NCI-H1694 (cell line): ENCODE measurements at places on chromosomes 1 and 21.

DNA sequence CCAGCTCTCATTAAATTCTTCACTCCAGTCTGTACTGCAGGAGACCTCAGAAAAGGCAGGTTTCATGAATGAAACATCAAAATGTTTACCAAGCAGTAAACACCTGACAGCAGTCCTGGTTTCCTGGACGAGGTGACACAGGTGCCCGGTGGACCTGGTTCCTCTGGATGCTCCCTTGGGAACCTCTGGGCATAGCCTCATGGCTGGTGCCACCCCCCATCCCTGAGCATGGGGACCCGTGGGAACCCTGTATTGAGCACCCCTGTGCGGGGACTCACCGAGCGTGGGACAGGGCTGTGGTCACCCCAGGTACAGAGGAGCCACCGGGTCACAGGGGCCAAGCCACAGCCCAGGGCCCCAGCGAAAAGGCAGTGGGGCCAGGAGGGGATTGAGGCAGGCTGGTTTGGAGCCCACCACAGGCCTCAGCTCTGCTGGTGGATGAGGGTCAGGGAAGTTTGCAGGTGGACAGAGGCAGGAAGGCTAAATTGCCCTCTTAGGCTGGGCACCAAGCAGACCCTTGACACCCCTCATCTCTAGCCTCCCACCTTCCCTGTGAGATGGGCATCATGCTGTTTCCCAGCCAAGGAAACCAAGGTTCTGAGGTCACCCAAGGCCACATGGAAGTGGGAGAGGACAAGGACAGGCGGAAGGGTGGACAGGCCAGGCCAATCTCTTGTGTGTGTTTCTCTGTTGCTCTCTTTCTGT, 158.4 kb downstream of the PTPRU start:
- no peak for DNase-seq

DNA sequence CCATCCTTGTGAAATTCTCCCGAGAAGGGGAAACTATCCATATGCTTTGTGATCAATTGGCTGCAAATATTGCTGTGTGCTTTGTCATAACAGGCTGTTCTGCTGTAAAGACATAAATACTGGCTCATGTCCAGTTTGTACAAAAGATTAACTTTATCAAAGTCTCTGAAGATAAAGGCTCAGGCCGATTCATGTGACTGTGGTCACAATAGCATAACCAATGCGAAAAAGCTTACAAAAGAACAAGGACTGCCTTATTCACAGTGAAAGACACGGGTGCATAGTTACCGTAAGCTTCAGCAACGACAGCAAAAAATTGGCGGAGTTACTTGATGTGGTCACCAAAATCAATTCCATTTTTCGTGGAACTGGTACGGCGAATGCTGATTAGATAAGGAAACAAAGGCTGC, 173.6 kb upstream of the CHRM3 start:
- DNase-seq = no peak

GRCh38 chr1:118983558-118984041, 4.5 kb downstream of the TBX15 start:
- DNase-seq = no peak

GRCh38 chr1:30085811-30086770, 637.3 kb downstream of the MATN1 start:
- DNase-seq = peak; percentile 40

DNA sequence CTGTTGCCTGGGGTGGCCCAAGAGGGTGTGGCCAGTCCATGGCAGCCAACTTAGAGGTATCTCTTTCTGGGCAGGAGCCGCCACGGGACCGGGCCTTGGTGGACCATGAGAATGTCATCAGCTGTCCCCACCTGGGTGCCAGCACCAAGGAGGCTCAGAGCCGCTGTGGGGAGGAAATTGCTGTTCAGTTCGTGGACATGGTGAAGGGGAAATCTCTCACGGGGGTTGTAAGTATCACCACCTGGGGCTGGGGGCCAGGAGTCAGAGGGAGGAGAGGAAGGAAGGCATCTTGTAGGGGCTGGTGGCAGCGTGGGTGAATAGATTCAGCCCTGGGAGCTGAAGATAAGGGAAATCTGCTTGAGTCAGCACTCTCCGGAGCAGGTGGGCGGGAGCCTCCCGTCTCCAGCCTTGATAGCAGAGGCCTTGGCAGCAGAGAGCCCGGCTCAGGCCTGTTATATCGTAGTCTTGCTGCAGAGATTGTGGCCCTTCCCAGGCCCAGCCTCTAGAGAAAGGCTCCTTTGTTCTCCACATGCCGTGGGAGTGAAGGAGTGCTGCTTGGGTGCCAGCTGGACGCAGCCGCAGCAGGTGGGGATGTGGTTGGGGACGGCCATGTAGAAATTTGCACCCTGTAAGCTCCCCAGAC, 25.4 kb downstream of the PHGDH start:
- no peak for DNase-seq

DNA sequence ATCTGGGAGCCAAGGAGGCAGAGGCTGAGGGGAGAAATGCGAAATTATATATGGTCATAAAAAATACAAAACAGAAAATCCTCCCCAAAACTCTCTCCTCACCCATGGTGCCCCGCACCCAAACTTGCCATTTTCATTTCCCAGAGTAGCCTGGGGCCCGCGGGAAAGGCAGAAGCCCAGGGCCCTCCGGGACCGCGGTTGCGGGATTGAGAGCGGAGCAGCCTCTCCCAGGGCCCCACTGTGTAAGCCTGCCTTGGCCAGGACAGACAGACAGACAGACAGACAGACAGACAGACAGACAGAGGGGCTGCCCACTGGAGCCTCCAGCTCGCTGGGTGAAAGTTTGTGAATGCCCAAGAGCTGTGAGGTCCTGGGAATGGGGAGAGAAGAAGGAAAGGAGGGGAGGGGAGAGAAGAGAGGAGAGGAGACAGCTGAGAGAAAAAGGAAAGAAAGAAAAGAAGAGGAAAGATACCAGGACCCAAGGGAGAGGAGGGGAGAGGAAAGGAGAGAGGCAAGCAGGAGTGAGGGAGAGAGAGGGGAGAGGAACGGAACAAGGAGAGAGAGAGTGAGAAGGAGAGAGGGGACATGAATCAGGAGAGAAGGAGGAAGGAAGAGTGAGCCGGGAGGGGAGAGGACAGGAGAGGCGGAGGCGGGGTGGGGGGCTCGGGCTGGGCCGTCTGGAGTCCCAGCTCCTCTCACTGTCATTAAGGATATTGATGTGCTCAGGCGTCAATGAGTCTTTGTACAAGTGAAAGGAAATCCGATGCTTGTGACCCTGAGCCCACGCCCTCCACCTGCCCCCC, 69.3 kb upstream of the CASZ1 start:
- DNase-seq = no peak

- no peak for DNase-seq
These were observed 241.7 kb downstream of the USH2A start for GRCh38 chr1:216181590-216181989.

DNA sequence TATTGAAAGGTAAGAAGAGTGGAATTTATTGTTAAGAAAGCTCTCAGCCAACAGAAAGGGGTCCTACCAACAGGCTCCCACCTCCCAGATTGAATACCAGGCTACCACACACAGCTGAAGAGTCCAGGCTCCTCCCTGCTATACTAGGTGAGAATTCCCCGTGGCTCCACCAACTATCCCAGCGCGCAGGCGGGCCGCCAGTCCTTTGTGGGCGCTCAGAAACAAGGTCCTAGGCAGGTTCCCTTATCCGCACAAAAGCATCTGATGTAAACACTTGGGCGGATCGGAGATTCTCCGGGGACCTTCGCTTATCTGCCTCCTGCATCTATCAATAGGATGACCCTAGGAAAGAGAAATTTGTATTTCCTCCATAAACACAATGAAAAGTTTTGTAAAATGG, 423.9 kb upstream of the ADGRL4 start:
- DNase-seq = no peak

DNA sequence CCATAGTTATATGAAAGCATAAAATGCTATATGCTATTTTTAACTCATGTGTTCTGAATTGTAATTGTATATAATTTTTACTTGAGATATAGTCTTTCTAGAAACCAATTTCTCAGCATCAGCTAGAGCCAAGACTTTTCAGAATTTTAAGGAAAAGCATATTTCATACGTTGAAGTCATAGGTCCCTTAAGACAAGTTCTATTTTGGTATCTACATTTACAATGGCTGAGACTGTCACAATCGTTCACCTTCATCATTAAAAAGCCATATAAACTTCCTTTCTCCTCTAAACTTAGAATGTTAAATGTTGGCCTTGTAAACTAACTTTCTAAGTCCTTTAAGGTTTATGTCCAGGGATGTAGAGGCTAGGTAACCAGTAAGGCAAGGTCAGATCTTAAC, 104.1 kb downstream of the LRRC40 start:
- no peak for DNase-seq

DNA sequence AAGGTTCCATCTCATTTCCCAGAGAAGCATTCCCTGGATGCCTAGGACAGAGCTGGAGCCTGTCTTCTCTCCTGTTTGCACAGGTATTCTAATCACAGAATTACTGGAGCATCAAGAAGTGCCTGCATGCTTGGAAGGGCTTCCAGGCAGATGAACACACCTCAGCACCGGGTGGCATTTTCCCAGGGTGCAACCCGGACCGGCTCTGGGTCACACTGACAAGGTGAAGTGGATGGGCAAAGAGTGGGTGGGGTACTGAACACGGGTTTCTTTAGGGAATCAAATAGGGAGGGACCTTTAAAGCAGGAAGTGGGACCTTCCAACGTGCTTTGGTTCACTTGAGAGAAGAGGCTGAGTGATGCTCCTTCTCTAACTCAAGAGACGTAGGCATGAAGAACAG, 7.1 kb upstream of the PEF1 start:
- no peak for DNase-seq
